ENCODE measurements at places on chromosomes 1 and 21. TPM values are rescaled to one million over a fixed set of nuclear protein-coding genes. Genes with fewer than 3 reads are reported as not detected.

GRCh38 chr1:192609110-192610079 lies 26.6 kb upstream of the RGS13 start:
- DNase-seq: no peak

- DNase-seq: no peak
Measured at GRCh38 chr21:33936301-33937038, 20.9 kb upstream of the ATP5PO start.

GRCh38 chr1:72567521-72567920 lies 285.2 kb upstream of the NEGR1 start:
- DNase-seq: no peak

The PFKL gene
- 104 TPM for total RNA-seq

The ARHGEF16 gene
- 22.1 TPM for total RNA-seq

DNA sequence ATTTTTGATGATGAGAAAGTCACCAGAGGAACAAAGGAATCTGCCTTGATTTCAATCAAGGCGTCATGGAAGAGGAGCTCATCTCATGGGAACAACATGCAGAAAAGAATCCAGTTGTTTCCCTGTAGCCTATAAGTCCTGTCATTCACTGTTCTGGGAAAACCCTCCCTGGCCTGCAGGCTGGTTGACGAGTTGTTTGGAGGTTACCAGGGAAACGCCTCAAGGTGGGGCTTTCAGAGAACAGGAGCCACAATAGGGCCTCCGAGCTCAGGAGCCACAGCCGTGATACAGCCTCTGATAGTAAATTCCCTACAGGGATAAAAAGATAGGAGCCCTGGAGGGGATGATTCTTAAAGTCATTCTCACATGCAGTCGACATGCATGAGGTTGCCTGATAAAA lies 135.2 kb downstream of the PSMG1 start:
- no peak for DNase-seq

The CAP1 gene
- total RNA-seq: 60.7 TPM

- DNase-seq: no peak
Measured at GRCh38 chr1:226953175-226953800, 13.2 kb downstream of the COQ8A start.

- no peak for DNase-seq
Measured at GRCh38 chr1:27545271-27545670, 55.3 kb upstream of the WASF2 start.

The TIAM1 gene
- total RNA-seq: 8.8 TPM

The TEDDM1 gene
- not detected for total RNA-seq

DNA sequence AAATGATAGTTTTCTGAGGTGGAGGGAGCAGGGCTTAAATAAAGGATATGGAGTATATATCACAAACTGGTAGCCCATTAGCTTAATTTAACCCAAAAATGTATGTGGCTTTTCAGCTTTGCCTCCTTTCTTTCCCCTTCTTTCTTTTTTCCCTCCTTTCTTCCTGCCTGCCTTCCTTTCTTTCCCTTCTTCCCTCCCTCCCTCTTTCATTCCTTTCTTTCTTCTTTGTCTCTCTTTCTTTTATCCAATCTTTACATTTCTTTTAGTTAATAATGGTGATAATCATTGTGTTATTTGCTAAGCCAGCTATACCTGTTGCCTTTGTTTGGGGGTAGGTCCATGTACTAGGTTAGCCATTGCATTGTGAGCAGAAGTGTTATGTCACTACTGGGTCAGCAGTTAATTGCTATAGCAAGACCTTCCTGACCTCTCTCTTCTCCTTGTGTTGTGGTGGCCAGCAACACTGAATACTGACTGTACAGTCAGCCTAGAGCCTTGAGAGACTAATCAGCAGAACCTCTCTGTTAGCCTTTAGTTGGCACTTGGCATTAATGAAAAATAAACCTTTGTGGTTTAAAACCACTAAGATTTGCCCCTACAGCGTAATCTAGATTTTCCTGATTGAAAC lies 5.1 kb downstream of the GORAB start:
- no peak for DNase-seq

- DNase-seq: no peak
Measured at GRCh38 chr1:40020447-40021085, 20.0 kb upstream of the CAP1 start.

The EXO1 gene
- total RNA-seq: not detected

DNA sequence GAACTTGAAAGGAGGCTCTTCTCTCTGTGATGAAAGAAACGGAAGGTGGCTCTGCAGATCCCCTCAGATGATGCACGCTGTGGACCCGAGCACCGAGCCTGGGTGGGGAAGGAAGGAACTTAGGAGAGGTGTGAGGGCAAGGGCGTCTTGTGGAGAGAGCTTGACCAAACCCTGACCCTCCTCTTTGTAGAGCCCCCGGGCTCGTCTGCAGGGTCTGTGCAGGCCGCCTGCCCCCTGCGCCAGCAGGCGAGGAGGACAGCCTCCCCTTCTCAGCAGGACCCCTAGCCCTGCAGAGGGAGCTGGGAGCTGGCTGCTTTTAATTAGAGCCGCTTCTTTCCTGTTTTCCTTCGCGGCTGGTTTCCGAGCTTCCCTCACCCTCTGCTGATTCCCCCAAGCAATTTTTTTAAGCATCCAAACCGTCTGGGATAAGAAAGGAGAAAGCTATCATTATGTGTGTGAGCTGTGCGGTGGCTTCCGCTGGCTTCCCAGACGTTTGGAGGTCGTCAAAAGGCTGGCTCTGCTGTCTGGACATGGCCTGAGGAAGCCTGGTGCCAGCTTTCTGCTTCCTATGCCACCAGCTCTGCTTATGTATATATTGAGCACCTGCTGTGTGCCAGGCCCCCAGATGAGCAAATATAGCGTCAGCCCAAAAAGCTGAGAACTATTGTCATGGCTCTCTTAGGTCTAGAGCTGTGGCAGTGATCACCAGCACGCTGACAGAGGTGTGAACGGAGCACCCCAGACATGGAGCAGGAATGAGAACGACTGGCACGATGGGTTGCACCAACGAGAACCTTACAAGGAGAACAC lies 160.2 kb upstream of the IRF2BP2 start:
- DNase-seq: no peak

- no peak for DNase-seq
Measured at GRCh38 chr1:172324086-172324485, 96.4 kb upstream of the C1orf105 start.

- no peak for DNase-seq
Measured at GRCh38 chr1:209455661-209456358, 127.7 kb upstream of the CAMK1G start.

DNA sequence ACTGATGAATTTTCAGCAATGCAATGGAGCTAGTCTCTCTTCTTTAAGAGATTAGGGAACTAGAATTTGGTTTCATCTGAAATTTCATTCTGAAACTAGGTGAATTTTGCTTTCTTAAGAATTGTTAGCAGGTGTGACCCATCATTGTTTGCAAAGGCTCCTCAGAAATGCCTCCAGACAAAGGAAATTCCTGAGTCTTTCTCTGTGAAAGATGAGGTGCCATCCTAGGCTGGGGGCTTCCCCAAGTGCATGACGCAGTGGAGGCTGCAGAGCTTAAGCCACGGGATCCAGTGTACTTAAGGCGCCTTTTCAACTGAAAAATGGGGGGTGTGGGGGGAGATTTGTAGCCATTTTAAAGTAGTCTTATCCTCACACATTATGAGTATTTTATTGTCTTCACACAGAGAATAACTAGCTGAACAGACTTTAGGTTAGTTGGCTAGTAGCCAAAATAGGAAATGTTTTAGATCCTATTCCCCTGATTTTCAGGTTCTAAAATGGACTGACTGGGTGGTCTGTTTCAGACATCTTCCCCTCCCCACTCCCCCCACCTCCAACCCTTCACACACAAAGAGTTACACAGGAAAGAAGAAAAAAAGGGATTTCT lies 202.0 kb downstream of the NFIA start:
- no peak for DNase-seq

- no peak for DNase-seq
Measured at GRCh38 chr1:87127581-87127980, 201.1 kb upstream of the LMO4 start.

The LAMC1 gene
- total RNA-seq: 96.6 TPM

The GPN2 gene
- 8.8 TPM for total RNA-seq

DNA sequence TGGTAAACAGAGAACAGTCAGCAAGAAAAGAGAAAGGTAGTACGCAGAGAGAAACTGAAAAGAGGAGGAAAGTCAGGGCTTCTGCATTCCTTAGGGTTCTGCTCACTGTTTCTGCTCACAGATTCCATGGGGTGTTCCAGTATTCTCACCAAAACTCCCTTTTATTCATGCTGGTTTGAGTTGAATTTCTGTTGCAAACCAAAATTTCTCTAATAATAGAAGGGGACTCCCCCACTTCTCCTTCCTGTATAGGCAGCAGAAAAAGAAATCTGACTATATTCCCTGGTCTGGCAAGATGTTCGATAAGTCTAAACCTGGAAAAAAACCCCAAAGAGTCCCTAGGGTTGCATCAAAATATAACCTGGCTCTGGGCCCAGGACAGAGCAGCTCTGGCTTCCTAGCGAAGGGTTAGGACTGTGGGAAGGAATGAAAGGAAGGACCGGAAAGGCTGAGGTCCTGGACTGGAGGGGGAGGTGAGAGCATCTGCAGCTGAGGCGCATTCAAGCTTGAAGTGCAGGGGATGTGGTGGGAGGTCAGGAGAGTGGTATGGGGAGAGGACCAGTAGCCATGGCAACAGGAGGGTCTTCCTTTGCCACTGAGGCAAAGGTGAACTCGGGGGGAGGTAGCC lies 18.8 kb upstream of the RGS16 start:
- no peak for DNase-seq

- no peak for DNase-seq
Measured at GRCh38 chr21:42350318-42350910, 380 bp downstream of the TFF2 start.

The MAP1LC3C gene
- total RNA-seq: 0.26 TPM

DNA sequence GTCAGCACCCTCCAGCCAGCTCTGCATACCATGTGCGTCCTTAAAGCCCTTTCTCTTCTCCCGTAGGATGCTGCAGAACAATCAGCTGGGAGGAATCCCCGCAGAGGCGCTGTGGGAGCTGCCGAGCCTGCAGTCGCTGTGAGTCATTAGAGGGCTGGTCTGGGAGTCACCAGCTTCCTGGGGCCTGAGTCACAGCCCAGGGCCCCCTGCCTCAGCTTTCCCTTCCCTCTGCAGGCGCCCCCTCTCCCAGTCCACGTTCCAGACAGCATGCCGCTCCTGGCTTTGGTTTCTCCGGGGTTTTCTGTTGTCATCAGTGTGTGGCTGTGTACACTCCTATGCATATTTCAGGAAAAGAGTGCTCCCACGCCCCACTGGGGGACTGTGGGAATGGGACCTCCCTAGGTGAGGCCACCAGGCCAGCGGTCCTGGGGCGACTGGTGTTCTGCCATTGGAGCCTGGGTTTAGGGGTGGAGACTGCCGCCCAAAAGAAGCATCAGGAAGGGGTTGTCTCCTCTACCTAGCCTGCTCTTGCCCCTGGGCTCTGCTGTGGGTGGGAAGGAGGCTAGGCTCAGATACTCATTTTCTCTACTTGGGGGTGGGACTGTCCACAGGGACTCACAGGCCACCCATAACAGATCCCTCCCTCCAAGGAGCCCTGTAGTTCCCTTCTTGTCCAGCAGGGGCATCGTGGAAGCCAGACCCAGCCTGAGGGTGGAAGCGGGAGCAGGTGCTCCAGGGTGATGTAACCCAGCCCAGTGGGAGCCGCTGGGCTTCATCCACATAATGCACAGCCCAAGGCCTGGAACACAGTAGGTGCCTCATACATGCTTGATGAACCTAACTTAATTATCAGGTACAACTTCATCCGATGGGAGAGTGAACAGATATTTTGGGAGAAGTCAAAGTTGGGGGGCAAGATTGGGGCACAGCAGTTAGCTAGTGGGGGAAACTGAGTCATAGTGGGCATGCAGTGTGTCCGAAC lies 42.5 kb downstream of the LGR6 start:
- DNase-seq: peak; percentile 78

The ARHGEF19 gene
- 15.3 TPM for total RNA-seq

- DNase-seq: no peak
Measured at GRCh38 chr1:218371927-218372672, 27.0 kb downstream of the TGFB2 start.

DNA sequence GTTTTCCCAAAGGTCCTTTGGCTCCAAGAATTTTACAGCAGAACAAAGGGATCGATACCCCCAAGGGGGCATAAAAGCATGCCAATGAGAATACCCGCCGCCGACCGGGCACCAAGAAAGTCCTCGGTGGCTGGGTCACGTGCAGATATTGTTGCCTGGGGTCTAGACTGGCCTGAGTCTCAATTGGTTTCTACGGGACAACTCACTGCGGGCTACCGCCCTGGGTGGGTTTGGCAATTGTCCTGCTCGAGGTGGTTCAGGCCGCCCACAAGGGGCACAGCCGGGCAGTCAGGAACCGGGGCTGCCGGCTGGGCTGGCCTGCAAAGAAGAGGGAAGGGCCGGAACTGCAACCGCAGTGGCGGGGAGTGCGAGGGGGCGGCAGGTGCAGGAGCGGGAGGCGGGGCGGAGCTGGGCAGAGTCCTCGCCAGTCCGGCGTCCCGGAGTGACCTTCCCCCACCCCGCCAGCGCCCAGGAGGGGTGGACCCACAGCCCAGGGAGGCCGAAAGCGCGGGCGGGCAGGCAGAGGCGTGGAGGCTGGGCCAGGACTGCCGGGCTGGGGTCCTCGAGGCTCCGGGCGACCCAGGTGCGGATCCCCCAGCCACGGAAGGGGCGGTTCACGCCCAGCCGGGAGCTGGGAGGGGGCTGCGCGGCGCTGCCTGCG lies 926 bp upstream of the ATP1B1 start:
- peak; percentile 86 for DNase-seq

The LCE6A gene
- total RNA-seq: not detected

Data from body of pancreas (tissue), 4 donors.